Stimulated activated CD4-positive, alpha-beta T cell treated with anti-CD3 and anti-CD28 coated beads, Interleukin-4, amount 100 ng/mL, for 1 hour (primary cell): ENCODE measurements at places on chromosomes 13 and 19.

DNA sequence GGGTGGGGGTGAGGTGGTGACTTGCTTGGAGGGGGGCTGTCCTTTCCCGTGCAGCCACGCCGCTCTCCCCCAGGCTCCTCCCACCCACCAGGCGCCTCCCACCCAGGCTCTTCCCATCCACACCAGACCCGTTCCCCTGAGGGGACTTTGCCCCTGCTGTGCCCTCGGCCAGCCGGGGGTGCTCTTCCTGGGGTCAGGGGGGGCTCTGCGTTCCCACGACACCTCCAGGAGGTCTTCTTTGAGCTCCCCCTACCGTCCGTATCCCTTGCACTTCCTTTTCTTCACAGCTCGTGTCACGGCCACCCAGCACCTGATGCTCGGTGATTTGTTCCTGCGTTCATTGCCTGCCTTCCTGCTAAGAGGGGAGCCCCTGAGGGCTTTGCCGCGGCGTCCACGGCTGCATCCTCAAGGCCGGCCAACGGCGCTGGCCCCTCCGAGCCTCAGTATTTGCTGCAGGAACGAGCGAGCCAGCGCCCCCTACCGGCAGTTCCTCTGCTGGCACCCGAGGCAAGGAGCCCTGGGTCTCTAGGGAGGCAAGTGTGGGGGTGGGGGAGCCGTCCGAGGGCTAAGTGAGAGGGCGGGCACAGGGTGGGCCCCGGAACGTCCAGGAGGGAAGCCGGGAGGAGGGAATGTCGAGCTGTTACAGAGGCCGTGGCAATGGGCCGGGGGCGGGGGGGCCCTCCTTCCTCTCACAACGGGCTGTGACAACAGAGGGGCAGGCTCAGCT lies 11.8 kb downstream of the LRRC4B start:
- peak; percentile 82 for DNase-seq

GRCh38 chr19:10764340-10764894 lies 46.5 kb downstream of the DNM2 start:
- no peak for DNase-seq

DNA sequence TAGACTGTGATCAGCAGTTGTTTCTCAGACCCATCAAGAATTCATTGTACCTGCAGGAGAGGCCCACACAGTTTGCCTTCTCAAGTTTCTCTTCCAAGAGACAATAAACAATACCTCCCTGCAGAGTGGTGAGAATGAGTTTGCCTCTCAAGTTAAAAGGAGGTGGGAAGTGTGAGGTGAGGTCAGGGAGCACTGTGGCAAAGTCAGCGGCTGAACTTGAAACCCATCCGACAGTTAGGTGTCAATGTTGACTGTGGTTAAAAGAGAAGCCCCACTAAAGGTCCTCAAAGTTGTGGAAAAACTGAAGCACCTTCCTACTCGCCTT lies 72.9 kb upstream of the TSC22D1 start:
- DNase-seq: no peak

- DNase-seq: no peak
Measured at GRCh38 chr13:74301258-74301935, 167.2 kb upstream of the KLF12 start.

DNA sequence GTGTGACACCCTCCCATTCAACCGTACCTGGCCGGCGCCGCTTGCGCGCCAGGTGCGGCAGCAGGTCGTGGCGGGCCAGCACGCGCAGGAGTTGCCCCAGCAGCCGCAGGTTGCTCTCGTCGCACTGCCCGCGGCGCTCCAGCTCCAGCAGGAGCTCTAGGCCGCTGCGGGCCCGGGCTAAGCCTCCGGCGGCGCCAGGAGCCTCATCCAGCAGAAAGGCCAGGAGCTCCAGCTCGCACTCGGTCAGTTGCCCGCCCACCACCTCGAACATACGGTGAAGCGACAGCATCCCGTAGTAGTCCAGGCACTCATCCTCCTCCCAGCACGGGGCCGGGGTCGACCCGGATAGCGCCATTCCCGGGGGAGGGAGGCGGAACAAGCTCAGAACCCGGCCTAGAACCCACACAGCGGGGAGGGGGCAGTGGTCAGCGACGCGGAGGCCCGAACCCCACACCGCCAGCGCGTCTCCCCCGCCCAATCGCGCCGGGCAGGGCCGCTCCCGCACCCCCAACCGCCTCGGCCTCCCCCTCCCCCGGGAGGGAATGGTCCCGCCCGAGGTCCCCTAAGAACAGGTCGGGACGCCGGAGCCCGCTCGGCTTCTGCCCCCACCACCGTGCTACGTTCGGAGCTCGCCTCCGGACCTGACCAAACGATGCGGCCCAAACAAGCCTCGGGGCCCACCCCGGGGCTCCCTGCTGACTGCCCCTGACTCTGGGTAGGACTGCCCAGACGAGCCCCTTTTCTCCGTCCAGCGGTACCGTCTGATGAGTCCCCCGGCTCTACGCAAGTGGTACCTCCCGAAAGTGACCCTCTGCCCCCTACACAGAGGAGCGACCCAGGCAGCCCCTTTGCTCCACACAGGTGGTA lies 591 bp downstream of the DEDD2 start:
- DNase-seq: peak; percentile 44

DNA sequence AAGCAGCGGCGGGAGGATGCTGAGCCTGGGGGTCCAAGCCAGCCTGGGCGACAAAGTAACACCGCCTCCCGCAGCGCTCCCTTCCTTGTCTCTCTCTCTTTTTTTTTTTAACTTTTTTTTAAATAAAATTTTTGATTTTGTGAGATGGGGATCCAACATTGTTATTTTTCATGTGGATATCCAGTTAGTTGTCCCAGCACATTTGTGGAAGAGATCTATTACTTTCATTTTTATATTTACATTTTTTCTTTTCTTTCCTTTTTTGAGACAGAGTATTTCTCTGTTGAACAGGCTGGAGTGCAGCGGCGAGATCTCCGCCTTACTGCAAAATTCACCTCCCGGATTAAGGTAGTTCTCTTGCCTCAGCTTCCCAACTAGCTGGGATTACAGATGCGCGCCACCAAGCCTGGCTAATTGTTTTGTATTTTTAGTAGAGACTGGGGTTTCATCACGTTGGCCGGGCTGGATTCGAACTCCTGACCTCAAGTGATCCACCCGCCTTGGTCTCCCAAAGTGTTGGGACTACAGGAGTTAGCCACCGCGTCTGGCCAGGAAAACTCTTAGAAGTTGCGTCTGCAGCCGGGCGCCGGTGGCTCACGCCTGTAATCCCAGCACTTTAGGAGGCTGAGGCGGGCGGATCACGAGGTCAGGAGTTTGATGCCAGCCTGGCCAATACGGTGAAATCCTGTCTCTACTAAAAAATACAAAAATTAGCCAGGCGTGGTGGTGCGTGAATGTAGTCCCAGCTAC lies 19.4 kb downstream of the ZNF816 start:
- no peak for DNase-seq

DNA sequence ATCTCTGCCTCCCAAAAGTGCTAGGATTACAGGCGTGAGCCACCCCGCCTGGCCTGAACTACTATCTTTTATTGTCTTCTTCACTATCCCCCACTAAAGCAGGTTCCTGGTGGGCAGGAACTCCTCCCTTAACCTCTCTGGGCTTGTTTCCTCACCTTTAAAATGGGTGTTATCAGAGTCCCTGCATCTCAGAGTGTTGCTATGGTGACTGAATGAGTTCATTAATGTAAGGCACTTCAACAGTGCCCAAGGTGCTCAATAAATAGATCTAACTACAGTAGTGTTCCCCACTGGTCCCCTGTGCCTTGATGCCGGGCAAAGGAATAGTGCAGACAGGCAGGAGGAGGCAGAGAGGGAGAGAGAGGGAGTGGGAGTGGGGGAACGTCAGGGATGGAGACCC lies 20.5 kb downstream of the CCDC97 start:
- DNase-seq: no peak

- DNase-seq: no peak
Measured at GRCh38 chr19:12992729-12993128, 2.5 kb upstream of the NFIX start.

DNA sequence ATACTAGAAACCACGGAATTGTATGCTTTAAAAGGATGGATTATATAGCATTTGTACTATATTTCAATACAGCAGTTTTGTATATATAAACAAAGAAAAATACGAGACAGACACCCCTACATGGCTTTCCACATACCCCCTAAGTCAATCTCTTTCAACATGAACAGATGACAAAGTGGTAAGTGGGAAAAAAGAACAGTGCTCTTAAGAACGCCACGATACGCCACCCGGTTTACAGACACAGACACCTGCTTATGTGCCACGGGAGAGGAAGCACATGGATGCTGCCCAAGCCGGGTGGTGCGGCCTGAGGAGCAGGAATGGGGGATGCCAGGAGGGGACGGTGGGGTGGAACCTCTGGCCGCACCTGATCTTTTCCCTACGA lies 8.1 kb downstream of the CAPS start:
- DNase-seq: no peak

GRCh38 chr13:106277484-106278154 lies 257.8 kb downstream of the EFNB2 start:
- DNase-seq: no peak

DNA sequence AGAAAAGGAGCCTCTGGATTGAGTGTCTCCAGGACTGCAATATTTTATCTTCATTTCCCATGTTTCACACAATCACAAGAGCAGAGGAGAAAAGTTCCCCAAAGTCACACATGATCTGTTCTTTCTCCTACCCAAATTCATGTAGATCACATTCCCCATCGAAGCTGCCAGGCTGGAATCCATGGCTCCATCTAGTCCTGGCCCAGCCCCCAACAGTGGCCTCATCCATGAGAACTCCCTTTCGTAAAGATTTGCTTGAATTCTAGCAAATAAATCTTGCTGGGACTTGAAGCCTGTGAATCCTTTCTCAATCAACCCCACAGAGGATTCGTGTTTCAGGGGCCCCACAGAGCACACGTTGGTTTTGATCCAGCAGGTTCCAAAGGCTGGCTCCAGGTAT lies 109.5 kb downstream of the COL4A1 start:
- DNase-seq: no peak

DNA sequence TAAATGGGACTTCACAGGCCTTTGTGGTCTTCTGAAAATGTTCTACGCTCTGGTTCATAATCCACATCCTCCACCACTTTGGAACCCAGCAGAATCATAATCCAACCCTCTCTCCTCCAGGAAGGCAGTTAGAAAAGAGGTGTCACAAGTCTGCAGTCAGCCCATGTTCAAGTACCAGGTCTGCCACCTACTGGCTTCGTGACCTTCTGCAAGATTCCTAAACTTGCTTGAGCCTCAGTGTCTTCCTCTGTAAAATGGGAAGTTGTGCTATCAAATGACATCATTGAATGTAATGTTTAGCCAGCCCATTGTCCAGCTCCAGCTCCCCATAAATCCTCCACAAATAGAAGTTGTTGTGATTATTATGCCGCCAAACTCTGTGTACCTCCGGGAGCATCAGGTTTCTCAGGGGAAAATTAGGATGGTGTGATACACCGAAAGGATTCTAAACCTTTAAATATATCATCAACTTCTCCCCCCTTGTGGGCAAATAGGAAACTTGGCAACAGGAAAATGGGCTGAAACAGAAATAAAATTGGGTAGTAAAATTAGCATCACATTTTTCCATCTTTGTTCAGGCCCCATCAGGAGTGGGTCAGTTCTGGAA lies 109.7 kb downstream of the NUFIP1 start:
- no peak for DNase-seq

DNA sequence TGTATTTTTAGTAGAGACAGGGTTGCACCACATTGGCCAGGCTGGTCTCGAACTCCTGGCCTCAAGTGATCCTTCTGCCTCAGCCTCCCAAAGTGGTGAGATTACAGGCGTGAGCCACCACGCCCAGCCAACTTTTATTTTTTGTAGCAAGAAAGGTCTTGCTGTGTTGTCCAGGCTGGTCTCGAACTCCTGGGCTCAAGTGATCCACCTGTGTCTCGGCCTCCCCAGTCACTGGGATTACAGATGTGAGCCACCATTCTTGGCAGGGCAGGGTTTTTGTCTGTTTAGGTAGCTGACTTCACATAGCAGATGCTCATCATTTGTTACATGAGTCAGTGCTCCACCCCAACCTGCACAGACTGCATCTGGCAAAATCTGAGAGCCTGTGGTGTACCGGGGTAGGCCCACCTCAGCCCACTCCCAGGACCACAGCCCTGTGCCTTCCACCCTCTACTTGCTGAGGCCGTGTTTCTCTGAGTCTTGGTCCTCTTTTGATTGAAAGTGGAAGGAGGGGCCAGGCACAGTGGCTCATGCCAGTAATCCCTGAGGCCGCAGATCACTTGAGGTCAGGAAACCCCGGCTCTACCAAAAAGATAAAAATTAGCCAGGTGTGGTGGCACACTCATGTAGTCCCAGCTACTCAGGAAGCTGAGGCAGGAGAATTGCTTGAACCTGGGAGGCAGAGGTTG lies 4.2 kb upstream of the TNPO2 start:
- no peak for DNase-seq

GRCh38 chr19:54191811-54192453 lies 824 bp downstream of the TSEN34 start:
- DNase-seq: no peak

GRCh38 chr13:33208290-33209220 lies 77.0 kb downstream of the STARD13 start:
- no peak for DNase-seq

GRCh38 chr13:31781064-31781463 lies 41.7 kb downstream of the RXFP2 start:
- no peak for DNase-seq

DNA sequence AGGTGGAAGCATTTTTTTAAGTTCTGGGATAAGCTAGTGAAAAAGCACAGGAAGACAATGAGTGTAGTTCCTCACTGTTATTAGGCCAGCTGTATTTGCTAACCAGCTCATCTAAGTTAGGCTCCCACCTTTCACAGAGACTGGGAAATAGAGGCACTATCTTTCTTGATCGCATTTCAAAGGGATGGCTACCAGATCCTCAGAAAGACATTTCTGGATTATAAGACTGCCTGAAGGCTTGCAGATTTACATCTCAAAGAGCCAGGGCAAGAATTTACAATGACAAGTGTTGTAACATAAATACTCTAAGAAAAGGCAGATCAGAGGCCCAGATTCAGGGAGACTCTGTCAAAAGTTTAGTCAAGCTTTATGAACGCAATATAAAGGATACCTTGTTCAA lies 1005.5 kb downstream of the PCDH9 start:
- DNase-seq: no peak

DNA sequence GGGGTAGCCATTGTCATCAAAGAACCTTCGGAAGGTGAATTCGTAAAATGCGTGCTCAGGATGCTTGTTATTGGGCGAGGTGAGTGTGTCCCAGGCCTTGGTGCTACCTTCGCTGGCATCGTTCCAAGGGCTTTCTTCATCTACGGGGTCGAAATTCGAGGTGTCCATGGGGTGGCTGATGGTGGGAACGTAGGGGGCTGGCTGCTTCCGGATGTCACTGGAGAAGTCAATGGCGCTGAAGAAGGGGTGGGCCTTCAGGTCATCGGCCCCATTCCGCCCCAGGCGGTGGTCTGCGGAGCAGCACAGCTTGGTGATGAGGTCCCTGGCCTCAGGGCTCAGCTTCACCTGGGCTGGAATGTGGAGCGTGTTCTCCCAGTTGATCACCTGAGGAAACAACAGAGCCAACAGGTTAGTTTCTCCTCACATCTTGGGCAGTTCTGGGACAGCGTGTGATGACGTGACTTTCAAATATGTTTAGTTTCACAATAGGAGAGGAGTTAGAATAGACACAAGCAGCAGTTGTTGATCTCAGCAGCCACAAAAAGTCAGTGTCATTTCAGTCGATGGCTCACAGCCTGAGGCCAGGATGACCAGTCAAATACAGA lies 72.5 kb upstream of the XPO4 start:
- DNase-seq: no peak
